ENCODE measurements at places on chromosomes 3 and 15.

DNA sequence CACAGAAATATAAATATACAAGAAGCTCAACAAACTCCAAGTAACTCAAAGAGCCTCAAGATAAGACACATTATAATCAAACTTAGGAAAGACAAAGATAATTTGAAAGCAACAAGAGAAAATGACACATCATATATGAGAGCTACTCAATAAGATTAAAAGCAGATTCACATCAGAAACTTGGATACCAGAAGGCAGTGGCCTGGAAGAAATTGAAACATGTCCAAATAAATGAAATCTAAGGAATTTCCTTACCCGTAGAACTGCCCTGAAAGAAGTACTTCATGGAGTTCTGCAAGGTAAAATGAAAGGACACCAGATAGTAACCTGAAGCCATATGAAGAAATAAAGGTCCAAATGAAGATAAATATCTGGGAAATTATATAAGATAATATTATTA is 113.9 kb downstream of the LSAMP start:
- no peak for DNase-seq

DNA sequence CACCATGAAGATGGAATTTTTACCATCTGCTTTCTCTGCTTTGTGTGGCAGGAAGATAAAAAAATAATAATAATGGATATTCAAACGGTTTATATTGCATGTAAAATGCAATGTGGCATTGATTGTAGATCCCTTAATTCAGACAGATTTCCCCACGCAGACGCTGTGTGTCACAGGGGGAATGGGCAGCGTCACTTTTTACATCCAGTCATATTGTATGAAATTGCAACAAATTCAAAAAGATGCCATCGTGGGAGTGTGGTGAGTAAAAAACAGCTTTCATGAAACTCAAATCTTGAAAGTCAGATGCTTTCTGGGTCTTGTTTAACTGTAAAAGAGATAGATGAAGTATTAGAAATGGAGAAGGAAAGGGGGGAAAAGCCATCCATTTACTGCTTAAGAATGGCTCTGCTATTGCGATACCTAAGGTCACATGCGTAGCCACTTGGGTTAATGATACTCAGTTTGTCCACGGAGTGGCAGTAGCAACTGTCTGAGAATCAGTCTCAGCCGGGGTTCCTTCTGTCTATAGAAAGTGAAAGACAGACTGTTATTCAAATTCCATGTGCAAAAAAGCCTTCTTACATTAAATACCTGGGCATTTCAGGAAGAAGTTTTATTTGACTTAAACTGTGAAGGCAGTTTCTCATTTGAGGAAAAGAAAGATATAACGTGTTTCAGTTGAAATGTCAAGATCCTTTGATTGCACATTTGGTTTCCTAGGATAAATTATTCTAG is 28.5 kb downstream of the BTD start:
- no peak for DNase-seq

DNA sequence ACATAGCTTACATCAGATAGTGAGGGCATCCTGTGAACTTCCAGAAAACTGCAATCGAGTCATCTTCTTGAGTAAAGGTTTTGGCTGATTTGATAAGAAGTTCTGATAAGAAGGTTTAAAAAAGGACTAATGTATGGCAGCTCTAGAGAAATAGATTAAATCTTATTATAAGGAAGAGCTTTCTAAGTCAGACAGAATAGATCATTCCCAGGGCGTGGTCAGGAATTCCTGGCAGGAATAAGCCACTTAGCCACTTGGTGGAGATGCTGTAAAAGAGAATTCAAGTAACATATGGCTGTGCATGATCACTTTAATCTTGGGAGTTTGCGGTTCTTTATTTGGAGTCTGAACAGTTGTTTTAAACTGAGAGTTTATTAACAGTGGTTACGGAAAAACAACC is 17.4 kb downstream of the PGBD4 start:
- no peak for DNase-seq

DNA sequence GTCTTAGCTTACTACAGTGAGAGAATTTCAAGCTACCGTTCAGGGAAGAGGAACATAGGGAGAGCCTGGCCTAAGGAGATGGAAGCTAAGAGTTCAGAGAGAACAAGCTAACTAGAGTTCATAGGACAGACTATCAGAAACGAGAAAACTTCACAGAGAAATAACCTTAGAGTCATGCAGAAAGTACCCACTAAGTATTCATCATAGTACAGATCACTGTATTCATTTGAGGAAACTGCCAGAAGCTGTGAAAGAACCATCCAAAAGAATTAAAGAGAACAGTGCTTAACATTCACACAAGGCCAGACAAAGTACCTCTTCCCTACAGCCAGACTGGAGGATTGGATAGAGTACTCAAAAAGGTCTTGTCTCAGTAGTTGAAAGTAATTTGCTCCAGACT is 15.2 kb upstream of the GBE1 start:
- DNase-seq, result no peak

DNA sequence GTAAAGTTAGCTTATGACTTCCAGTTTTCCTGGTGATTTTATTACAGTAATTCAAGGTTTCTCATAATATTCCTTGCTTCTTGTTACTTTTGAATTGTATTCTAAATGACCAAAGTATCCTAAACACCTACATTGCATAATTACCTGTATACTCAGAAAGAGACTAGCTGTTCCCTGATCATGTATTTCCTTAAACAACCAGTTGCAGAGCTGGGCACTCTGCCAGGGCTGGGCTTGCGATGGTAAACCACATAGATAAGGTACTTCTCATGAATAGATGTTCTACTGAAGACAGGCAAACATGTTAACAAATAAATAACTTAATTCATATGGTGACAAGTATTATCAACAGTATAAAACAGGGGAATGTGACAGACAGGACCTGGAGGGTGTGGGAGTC is 142.3 kb upstream of the WNT5A start:
- no peak for DNase-seq
